Mesenteric fat pad (tissue), 1 donor: ENCODE measurements at places on chromosomes 2 and 18.
A peak's percentile ranks its signal among the peaks of the same experiment; 100 is the strongest.

DNA sequence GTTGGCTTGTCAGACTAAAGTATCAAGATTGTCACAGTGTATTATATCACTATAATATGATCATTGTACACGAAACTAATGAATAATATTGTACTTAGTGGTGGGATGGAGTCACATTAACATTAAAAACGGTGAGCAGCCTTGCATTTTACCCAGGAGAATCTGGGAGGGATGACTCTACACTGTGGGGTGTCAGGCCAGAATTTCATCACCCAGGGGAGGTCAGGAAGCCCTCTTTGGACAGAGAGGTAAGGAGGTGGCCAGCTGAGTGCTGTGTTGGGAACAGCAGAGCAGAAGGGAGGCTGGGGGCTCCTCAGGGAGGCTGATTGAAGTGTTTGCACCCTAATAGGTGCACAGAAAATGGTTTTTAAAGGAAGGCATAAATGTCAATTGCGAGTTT lies 33.0 kb downstream of the CDCA7 start:
- DNase-seq: no peak

DNA sequence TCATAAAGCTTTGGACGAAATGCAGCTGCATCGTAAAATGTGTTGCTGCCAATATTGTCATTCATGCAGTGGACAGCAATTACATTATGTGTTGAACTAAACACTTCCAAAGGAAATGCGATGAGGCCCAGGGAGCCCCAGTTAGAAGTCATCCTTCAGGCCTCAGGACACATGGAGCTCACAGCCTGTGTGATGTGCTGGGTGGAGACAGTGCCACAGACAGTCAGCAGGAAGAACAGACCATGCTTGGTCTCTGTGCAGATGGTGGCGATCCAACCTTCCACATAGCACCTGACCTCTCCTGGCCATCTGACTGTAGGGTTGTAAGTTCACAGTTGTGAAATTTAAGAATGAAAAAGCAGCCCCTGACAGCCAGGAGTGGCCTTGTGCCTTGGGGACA lies 118.3 kb upstream of the ALKAL2 start:
- no peak for DNase-seq

DNA sequence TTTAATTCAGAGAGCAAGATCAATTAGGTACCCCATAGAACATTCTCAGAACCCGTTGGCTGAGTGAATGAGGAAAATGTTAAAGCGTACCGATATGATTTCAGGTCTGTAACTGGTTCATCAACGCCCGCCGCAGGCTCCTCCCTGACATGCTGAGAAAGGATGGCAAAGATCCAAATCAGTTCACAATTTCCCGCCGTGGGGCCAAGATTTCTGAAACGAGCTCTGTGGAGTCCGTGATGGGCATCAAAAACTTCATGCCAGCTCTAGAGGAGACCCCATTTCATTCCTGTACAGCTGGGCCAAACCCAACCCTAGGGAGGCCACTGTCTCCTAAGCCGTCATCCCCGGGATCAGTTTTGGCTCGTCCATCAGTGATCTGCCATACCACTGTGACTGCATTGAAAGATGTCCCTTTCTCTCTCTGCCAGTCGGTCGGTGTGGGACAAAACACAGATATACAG lies 7.3 kb downstream of the TGIF1 start:
- no peak for DNase-seq

GRCh38 chr2:100880730-100881129 lies 60.8 kb downstream of the NPAS2 start:
- no peak for DNase-seq

- DNase-seq: peak; percentile 82
Measured at GRCh38 chr2:72131916-72132841, 15.5 kb downstream of the CYP26B1 start.

DNA sequence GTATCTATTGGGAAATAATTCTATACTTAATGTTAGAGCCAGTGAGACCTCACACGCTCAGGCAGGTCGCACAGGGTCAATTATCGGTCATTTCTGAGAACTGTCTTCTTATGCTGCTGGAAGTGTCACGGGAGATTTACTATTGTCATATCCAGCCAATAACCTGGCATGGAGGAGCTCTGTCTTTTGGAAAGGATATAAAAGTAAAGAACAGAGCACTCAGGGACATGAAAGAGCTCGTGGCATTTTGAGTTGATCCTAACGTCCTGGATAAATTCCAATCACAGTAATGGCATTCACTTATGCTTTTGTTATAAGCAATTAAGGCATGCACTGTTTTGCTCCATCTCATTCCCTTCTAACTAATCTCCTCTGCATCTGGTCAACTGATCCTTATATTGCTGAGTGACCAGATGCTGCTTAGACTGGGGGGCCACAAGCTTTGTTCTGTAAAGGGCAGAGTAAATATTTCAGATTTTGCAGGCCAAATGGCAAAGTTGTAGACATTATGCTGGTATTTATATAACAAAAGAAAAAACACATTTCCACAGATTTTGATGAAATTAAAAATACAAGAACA lies 453.5 kb upstream of the SMIM21 start:
- DNase-seq: no peak

DNA sequence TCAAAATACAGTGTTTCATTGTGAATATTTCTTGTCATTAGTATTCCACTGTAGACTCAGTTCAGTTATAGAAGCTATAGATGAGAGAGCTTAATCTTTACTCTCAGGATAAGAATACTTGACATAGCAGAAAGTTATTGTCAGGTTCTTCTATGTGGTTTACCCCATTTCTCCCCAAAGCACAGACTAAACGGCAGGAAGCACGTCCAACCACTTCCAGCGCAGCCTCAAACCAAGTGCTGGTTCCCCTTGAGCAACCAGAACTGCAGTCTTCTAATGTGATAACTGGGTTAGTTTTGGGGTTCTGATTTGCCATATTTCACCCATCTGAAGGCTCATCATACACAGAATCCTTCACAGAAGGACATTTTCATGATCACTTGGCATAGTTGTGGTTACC lies 324.7 kb downstream of the SLC8A1 start:
- no peak for DNase-seq

DNA sequence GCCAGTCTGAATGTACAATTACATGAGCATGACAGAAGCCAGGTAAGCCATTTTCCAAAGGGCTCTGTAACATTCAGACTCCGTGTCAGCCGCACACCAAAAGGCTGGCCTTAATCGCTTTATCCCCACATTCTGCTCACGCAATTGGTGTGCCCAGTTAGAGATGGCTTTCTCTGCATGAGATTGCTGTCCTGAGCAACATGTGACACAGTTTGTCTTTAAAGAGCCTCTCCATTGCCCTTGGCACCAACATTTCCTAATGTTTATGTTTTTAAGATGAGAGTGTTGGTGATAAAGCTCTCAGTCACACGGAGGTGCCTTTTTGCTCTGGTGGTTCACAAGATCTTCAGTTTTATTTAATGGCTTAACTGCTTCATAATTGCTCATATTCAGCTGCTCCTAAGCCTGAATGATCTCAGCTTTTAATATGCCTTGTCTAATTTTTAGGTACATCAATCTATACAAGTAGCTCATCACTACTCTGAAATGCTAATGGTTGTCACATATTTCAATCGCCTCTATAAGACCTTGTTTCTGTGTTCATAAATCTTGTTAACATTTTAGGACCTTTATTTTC lies 164.8 kb upstream of the ACVR2A start:
- DNase-seq: no peak

DNA sequence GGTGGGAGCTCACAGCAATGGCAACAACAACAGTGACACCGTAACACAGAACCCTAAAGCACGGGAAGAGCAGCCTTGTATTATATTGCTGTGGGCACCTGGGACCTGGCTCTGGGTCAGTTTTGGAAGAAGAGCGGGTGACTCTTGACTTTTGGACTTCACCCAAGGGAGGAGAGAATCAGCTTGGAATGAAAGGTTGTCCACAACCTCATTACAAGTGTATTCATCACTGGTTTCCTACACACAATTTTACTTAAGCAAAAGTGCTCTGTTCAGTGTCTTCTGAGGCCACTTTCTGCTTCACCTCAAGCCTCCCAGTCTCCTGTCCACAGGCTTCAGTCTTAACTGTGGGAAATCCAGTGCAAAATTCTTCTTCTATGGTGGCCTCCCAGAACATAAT lies 263.8 kb downstream of the KCNE4 start:
- no peak for DNase-seq

DNA sequence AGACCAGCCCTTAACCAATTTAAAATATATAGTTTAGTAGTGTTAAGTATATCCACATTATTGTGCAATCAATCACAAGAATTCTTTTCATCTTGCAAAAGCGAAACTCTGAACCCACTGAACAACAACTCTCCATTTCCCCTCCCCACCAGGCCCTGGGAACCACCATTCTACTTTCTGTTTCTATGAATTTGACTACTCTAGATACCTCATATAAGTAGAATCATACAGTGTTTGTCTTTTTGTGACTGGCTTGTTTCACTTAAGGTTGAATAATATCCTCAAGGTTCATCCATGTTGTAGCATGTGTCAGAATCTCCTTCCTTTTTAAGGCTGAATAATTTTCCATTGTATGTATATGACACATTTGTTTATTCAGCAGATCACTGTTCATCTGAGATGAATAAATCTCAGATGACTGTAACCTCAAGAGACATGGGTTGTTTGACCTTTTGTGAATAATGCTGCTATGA lies 8.1 kb upstream of the SOS1 start:
- no peak for DNase-seq

DNA sequence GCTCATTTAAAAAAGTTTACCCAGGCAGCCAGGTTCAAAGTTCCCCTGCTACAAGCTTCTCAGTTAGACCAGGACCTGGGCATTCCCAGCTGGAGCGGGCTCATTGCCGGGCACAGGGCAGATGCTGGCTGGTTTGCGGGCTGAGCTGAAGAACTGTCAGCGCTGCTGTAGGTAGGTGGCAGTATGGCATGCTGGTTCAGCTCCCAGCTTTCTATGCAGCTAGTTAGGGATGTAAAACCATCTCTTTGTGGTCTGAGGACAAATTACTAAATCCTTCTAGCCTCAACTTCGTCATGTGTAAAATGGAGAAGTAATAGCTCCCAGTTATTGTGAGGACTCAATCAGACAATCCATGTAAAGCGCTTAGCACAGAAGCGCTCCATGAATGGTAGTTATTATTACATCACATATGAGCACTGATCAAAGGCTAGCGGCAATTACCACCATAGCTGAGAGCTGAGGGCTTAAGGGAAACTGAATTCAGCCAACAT lies 2.4 kb upstream of the LDLRAD4 start:
- no peak for DNase-seq

- DNase-seq: no peak
Measured at GRCh38 chr2:225310745-225311144, 88.8 kb upstream of the NYAP2 start.

DNA sequence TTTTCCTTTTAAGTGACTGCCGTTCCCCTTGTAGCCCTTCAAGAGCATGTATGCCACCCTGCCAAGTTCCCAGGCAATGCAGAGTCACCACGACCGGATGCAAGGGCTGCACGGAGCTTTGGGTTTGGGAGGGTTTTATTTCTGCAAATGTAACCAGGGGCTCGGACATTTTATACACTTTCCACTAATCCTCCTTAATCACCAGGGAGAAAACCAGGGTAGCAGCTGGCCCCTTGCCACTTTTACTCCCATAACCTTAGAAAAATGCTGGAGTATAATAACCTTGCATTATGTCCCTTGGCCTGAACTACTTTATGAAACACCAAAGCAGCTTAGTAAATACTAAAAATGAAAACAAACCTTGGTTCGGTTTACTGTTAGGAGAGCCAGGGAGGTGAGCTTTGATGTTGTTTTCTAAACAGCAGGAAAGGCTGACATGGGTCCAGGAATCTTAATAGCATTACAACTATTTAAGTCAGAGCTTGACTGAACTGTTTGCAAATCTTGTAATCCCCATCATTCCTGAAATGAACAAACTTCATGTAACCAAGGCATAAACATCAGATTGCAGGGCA lies 152.8 kb upstream of the RIOK3 start:
- no peak for DNase-seq

- DNase-seq: no peak
Measured at GRCh38 chr18:70981400-70982140, 692.7 kb downstream of the SOCS6 start.

DNA sequence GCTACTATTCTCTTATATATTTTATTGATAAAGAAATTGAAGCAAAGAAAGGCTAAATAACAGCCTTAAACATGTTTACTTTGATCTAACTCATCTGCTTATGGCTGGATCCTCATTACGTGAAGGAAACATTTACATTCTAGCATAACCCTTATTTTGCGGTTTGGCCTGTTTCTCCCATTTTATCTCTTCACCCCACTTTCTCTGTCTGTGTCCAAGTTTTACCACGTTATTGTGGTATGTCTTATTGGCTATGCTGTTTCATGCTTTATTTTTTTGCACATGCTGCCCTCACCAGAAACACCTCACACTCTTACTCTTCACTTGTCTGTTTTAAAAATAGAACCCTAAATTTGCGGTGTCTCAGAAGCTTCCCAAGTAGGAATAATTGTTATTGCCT lies 78.5 kb downstream of the RPIA start:
- no peak for DNase-seq
